ENCODE measurements at places on chromosomes 16 and 17.

DNA sequence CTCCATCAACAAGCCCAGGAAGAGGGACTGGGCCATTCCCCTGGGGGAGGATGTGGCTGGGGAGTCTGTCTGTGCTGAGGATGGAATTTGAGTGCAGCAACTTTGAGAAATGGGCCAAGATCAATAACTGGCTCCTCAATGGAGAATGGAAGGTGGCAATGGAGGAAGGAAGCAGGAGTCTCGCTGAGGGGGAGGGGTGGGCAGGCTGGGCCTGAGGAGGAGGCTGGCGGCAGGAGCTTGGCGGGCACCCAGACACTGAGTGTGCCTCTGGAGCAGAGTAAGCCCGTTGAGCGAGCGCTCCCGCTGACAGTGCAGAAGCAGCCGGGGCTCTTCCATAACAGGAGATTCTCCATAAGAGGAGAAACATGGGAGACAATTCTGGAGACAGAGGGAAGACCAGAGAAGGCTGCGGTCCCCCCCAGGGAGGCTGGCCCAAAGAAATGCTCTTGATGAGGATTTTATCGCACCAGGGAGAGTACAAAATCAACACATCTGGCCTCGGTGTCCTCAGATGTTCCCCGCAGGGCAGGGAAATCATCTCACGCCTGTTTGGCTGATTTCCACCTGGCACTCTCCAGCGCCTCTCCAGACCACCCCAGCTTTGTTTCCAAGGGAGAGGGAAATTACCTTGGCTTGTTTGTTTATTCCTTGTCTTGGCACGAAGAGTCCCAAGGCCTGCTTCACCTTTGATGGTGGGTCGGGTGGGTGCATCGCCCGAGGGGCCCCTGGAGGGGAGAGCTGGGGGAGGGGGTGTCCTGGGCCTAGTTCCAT lies 2.8 kb upstream of the MMP15 start:
- no peak for DNase-seq

GRCh38 chr16:528111-529011 lies 849 bp downstream of the CAPN15 start:
- DNase-seq: no peak

- DNase-seq: no peak
These were observed 6.7 kb upstream of the WFIKKN2 start for GRCh38 chr17:50828508-50829170.

- DNase-seq: no peak
These were observed 2.3 kb downstream of the CDYL2 start for GRCh38 chr16:80802138-80802537.
